ENCODE measurements at places on chromosomes 3 and 15.

DNA sequence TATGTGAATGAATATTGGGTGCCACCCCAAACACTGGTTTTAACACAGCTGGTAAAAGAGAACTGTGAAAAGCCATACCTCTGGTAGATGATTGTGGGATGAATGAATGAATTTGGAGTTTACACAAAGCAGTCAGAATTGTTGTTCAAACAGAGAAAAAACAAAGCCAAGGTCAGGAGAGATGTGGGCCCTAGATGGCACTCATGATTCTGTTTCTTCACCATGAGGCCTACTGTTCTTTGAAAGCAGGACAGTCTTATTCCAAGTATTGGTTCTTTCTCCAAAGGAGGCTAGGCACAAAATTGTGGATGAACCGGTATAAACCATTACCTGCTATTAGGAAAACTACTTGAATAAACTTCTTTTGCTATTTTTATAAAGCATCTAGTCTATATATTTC, 97.6 kb downstream of the SAMMSON start:
- DNase-seq = no peak

DNA sequence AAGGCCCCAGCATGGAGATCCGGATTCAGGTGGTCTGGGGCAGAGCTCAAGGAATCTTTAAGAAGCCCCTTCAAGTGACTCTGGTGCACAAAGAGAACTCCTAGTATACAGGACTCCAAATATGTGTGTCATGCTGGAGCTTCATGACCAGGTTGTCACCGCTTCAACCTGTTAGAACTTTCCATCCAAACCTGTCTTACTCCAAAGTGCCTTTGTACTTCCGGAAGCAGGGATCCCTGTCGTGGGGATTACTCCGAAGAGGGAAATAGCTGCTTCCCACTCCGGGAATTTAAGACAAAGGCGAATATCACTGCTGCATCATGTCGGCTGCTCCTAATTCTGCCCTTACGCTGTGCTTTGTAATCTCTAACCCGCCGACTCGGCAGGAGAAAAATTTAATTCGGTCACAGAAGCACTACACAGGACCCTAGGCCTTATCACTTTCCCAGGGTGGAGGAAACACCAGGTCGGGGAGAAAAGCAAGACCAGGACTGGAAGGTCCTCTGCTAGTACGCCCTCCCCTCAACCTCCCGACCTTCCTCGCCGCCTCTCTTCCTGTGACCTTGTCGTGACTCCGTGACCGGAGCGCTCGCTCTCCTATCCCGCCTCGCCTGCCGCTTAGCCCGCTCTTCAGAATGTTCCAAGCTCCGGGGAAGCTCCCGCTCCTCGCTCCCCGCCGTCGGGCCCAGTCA, 730 bp downstream of the HIGD1A start:
- no peak for DNase-seq

DNA sequence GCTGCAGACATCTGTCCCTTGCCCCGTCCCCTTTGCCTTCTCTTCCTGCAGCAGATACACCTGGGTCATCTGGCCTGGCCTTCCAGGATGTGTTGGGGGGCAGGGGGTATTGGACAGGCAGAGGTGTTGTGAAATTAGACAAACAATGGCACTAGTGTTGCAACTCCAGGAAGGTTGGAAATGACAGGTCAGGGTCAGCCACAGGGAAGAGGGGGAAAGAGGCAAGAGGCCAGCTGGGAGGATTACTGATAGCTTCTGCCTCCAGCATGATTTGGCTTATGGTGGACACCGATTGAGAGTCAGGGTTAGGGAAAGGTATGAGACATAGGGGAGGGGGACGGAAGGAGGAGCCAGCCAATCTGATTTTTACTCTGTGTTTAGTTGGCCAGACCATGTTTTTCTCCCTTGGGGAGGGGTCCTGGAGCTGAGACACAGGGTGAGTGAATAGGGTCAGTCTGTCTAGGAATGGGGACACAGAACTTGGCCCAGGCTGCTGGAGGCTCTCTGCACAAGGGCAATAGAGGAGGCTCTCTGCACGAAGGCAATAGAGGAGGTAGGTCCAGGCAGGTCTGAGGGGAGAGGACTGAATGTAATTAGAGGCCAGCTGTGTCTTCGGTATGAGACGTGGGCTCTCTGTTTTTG, 3.4 kb upstream of the ATP2B2 start:
- no peak for DNase-seq

GRCh38 chr3:73192036-73192738, 130.7 kb downstream of the EBLN2 start:
- no peak for DNase-seq

- DNase-seq = no peak
These were observed 56.1 kb upstream of the TRPM1 start for GRCh38 chr15:31157644-31158069.

DNA sequence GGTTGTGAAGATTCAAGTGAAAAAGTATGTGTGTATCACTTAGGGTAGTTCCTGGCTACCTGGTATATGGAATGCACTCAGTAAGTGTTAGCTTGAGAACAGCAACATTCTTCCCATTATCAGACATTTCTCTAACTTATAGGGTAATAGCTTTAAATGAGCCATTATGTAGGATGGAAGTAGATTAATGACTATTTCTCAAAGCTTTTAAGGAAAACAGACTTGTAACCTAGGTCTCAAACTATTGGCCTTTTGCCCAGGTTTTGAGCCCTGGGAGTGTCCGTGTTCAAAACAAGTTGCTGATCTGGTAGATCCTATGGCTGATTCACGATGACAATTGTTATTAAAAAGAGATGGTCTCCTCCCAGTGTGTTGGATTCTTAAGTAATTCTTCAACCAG, 129.1 kb upstream of the UMPS start:
- DNase-seq = no peak

DNA sequence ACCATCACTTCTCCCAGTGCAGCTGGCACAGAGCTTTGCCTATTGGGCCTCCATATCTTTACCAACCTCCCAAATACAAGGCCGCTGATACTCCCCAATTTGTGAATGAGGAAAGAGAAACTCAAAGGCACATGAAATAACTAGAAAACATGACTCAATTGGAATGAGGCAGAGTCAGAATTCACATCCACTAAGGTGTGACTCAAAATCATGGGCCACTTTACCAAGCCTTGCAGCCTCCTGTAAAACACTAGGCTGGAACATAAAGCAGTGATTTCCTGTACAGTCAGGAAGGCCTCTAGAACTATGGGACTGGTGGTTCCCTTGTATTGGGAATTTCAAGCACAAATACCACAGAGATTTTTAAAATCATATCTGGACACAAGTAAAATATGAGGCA, 128.6 kb downstream of the DCLK3 start:
- DNase-seq = no peak

GRCh38 chr3:15714448-15714847, 83.3 kb downstream of the ANKRD28 start:
- DNase-seq = no peak

- DNase-seq = no peak
These were observed 89.3 kb downstream of the LRIG1 start for GRCh38 chr3:66411474-66411873.

- no peak for DNase-seq
These were observed 238.0 kb upstream of the LRTM1 start for GRCh38 chr3:55165704-55166405.

GRCh38 chr3:13275376-13276005, 144.6 kb downstream of the NUP210 start:
- no peak for DNase-seq

GRCh38 chr3:177681852-177682251, 484.6 kb upstream of the TBL1XR1 start:
- DNase-seq = no peak

DNA sequence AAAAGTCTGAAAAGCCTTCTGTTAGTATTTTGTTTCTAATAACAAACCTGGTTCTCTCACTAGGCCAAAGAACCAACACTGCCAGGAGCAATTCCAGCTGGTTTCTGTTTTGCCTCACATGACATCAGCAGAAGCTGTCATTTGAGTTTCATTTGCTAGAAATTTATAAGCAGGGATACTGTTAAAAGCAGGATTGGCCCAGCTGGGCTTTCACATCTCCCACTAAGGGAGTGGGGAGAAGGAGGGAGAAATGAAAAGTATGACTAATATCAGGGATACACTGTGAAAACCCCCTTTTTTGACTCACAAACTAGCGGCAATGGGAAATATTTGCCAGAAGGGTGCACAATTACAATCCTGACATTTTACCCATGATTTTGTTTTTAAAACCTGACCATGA, 5.3 kb downstream of the CCDC80 start:
- DNase-seq = no peak

- DNase-seq = no peak
These were observed 251.1 kb upstream of the ST8SIA2 start for GRCh38 chr15:92142242-92143232.

Measured in stimulated activated CD4-positive, alpha-beta T cell treated with anti-CD3 and anti-CD28 coated beads, Interleukin-15, amount 100 ng/mL, for 1 hour (primary cell).